ENCODE measurements at places on chromosomes 13 and 19.

DNA sequence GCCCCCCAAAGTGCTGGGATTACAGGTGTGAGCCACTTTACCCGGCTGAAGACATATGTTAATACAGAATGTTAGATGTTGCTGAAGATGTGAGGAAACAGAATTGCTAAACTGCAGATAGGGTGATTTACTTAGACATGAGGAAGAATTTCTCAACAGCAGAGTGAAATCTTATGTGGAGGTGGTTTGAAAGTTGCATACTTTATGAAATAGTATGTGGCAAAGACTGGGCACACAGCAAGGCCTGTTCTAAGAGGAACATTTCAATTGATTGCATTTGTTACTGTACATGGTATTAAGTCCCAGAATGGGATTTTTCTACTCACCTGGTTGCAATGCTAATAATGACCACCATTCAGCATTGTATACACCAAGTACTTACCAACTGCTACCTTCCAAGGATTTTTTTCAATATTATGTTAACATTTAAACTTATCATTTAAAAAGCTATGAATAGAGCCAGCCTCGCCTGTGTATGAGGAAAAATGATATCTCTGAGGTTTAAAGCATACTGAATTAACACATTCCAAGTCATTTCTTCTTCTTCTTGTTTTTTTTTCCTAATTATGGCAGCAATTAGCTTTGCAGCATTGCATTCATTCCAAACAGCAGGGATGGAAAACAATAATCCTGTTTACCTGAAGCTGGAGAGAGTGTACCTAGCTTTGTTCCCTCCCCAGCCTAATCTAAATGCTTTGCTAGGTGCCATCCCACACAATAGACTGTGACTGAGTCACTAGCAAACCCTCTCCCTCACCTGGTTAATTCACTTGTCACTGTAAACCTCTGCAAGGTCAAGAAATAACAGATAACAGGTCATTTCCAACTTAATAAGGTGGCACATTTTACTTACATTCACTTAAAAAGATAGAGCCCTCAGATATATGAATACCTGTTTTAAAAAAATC lies 19.4 kb upstream of the KLF5 start:
- no peak for DNase-seq

DNA sequence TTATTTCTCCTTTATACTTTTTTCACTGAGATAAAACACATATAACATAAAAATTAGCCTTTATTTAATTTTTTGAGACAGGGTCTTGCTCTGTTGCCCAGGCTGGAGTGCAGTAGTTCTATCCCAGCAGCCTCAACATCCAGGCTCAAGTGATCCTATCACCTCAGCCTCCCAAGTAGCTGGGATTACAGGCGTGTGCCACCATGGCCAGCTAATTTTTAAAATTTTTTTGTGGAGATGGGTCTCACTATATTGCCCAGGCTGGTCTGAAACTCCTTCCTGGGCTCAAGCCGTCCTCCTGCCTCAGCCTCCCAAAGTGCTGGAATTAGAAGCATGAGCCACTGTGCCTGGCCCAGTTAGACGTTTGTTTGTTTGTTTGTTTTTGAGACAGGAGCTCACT lies 28.4 kb downstream of the CRTC1 start:
- no peak for DNase-seq

- no peak for DNase-seq
Observed at GRCh38 chr13:98377635-98378378, 199.1 kb downstream of the STK24 start.

DNA sequence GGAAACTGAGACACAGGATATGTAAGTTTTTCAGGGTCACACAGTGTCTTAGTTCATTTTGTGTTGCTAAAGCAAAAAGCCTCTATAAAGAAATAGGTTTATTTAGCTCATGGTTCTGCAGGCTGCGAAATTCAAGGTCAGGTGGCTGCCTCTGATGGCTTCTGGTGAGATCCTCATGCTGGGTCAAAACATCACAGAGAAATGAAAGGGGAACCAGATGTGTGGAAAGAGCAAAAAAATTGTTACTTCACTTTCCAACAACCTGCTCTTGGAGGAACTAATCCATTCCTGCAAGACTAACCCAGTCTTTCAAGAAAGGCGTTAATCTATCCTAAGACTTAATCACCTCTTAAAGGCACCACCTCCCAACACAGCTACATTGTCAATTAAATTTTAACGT lies 64.2 kb upstream of the UBL3 start:
- DNase-seq: no peak

DNA sequence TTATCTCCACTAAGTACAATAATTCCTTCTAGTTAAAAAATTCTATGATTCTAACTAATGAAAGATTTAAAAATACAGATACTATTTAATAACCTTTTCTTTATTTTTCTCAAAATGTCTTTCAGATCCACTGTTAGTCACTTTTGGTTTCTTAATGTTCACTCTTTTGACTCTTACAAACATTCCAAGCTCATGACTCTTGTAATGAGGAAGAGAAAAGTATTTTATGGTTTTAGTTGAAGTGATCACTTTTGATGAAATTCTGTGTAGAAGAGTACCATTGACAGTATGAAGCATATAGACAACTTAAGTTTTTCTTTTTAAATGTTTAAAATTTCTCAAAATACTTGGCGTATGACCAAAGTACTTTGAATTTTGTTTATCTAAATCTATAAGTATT lies 27.8 kb downstream of the COG3 start:
- no peak for DNase-seq

All from urothelium cell line (cell line).